ENCODE measurements at places on chromosomes 1 and 21.
A peak's percentile ranks its signal among the peaks of the same experiment; 100 is the strongest.

DNA sequence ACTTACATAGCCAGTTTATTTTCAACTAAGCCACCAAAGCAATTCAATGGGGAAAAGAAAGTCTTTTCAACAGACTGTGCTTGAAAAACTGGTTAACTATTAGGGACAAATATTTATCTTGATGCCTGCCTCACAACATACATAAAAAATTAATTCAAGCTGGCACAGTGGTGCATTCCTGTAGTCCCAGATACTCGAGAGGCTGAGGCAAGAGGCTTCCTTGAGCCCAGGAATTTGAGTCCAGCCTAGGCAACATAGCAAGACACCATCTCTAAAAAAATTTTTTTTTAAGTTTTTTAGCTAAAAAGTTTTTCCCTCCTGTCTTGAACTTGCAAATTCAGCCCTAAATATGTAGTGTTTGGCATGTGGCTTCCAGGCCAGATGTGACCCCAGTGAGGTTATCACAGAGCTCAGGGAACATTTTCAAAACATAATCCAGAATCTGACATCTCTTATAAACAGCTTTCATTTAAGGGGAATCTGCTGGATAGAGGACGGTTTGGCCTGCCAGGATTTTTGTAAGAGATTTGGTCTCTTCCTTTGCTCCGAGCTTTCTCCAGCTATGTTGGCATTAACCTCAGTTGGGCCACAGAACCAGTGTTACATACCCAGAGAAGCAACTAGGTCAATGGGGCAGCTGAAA, 46.4 kb downstream of the COL6A1 start:
- no peak for DNase-seq

GRCh38 chr1:171833091-171833825, 8.0 kb upstream of the DNM3 start:
- DNase-seq, result peak; percentile 40

DNA sequence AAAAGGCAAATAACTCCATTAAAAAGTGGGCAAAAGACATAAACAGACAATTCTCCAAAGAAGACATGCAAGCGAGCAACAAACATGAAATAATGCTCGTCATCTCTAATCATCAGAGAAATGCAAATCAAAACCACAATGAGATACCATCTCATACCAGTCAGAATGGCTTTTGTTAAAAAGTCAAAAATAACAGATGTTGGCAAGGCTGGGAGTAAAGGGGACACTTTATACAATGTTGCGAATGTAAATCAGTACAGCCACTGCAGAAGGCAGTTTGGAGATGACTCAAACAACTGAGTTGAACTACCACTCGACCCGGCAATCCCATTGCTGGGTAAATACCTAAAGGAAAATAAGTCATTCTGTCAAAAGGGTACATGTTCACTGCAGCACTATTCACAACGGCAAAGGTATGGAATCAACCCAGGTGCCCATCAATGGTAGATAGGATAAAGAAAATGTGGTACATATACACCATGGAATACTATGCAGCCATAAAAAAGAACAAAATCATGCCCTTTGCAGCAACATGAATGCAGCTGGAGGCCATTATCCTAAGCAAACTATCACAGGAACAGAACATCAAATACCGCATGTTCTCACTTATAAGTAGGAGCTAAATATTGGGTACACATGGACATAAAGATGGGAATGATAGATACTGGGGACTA, 25.9 kb downstream of the TSPAN2 start:
- DNase-seq, result no peak

- peak; percentile 84 for DNase-seq
Observed at GRCh38 chr1:19800076-19800804, 524 bp upstream of the TMCO4 start.

- peak; percentile 20 for DNase-seq
Observed at GRCh38 chr1:72229893-72230292, 52.4 kb downstream of the NEGR1 start.

GRCh38 chr21:44583089-44583799, 2.8 kb upstream of the KRTAP10-5 start:
- DNase-seq, result no peak

DNA sequence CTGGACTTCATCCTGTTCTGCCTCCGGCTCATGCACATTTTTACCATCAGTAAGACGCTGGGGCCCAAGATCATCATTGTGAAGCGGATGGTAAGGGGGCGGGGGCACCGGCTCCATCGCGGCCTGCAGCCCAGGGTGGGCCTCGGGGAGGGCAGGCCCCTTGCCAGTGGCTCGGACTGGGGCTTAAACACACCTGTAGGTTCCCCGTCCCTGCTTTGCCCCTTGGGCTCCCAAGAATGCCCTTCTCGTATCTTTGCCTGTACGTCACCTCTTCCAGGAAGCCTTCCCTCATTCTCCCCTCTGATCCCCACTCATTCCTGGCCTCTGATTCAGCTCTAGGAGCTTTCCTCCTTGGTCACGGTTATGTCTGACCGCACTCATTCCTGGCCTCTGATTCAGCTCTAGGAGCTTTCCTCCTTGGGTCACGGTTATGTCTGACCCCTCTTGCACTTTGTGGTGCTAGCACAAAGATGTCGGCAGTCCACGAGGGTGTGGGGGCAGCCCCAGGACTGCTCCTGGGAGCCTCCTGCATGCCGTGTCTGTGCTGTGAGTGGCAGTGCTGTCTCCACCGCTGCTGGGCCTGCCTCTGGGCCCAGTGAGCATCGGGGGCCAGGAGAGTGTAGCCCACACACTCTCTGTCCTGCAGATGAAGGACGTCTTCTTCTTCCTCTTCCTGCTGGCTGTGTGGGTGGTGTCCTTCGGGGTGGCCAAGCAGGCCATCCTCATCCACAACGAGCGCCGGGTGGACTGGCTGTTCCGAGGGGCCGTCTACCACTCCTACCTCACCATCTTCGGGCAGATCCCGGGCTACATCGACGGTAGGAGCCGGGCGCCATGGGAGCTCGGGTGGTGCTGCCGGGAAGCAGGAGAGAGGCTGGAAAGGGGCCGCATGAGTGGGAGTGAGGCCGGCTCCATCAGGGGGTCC, 49.1 kb upstream of the LRRC3 start:
- DNase-seq, result peak; percentile 12

DNA sequence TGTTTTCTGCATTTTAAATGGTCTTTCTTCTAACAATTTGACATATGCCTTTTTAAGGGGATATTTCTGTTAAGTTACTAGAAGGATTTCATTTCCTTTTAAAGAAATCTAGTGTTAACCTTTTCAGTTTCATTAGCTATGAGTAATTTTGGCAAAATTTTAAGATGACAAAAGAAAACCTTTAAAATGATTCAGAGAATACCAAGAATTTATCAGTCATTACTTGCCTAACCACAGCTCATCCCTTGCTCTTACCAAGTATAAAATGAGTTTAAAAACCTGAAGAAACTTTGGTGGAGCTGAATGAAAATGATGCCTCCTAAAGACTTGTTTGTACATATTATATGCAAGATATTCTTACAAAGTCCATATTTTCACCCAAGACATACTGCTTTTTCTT, 101.7 kb downstream of the NEK7 start:
- peak; percentile 93 for DNase-seq

DNA sequence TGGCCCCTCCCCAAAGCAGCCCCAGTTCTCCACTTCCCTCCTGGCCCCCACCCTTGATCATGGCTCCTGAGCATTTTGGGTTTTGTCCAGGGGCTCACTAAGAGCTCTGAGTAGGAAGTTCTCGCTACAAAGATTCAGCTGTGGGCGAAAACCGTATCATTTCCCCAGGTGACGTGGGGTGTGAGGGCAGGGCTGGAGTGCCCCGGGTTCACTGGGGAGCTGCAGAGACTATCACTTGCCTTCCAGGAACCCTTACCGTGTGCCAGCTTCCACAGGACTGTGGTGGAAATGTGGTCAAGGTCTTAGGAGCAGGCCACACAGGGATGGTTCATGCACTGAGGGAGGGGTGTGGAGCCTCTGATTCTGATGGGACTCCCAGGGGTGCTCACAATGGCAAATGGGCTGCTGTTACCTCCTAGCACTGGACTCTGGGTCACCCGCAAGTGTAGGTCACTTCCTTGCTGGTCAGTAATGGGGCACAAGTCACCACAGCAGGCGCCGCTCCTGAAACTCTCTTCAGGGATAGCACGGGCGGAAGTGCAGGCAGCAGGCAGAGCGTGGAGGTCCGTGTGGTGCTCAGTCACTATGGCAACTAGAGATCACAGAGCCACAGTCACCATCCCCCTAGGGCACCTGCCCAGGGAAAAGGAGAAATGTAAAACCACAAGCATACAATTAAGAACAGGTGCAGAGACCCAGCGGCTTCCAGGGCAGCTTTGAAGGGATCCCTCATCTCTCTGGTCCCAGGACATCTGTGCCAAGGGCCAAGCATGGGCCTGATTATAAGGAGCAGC, 35.4 kb downstream of the RSPH1 start:
- no peak for DNase-seq

GRCh38 chr21:44517175-44517899, 22.7 kb downstream of the KRTAP10-1 start:
- peak; percentile 38 for DNase-seq

DNA sequence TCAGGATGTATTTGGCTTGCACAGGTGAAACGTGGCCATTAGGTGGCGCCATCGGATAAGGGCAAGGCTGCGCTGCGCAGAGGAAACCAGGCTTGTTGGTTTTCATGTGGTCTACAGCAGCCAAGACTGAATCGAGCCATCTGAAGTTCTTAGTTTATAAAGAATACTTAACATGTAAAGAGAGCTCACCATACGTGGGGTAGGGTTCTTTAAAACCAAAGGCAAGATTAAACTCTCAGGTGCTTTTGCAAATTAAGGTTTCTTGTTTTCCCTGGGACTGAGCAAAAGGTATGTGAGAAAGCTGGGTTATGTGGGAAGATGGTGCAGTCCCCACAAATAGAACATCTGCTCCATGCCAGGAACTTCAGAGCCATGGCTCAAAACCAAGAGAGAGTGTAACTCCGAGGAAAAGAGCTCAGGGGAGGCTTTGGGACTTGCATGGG, 9.3 kb downstream of the MASP2 start:
- peak; percentile 74 for DNase-seq

DNA sequence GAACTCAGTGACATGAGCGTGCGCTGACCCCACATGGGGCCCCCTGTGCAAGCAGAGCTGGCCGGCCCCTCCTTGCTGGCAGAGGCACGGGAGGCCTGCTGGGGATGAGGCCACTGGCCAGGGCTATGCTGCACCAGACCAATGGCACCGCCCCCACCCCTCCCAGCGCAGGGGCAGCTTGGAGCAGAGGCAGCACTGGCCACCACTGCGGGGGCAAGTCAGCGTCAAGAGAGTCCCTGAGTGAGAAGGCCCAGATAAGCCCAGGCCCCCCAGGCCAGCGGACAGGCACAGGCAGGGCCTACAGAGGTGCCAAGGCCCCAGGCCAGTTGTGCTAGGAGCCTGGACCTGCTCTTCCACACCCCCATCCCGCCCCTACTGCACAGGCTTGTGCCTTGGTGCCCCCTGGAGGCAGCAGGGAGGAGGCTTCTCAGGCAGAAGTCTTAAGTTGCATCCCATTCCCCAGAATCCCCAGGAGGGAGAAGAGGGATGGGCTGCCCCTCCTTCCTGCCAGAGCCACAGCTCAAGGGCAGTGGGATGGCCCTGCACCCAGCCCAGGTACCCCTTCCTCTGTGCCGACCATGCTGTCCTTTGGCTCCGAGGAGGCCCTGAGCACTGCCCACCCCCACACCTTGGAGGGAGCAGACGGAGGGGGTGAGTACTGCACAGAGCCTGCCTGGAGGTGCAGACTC, 35.8 kb downstream of the EPHX1 start:
- peak; percentile 73 for DNase-seq

DNA sequence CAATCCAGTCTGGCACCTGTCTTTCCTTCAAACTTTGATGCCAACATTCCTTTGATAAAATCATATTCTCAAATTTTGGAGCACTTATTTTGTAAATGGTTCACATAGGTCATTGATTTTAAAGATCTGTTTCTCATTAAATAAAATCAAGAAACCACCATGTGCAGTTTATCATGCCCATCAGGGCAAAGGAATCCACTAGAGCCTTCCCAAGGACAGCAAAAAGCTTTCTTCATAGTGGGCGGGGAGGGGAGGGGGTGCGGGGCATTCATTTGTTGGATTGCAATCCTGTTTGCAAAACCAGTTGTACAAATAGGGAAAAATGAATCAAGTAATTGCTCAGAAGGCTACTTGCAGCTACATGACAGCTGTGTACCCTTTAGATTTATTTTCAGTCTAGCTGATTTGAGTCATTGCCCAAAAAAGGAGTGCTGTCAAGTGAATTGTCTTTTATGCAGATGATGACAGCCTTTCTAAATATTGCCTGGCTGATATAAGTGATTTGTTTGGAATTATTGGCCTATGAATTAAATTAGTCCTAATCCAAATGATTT, 23.0 kb downstream of the LRRC8B start:
- DNase-seq, result peak; percentile 80

GRCh38 chr1:160827418-160827817, 31.4 kb downstream of the LY9 start:
- DNase-seq, result no peak

DNA sequence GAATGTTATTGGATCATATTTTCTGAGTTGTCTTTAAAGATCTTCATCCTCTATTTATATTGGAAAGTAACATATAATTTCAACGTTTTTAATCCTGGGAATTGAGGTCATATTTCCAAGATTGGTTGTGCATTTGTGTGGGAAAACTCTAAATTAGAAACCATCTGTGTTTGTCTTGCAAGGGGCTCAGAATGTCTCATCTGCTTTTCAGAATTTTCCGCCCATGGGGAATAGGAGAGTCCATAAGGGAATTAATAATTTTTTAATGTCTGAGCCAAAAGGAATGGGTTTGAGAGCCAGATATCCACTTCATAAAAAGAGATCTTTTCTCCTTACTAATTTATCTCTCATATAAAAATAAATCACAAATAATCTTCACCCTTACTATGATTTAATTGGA, 84.8 kb upstream of the MAP1LC3C start:
- DNase-seq, result no peak

DNA sequence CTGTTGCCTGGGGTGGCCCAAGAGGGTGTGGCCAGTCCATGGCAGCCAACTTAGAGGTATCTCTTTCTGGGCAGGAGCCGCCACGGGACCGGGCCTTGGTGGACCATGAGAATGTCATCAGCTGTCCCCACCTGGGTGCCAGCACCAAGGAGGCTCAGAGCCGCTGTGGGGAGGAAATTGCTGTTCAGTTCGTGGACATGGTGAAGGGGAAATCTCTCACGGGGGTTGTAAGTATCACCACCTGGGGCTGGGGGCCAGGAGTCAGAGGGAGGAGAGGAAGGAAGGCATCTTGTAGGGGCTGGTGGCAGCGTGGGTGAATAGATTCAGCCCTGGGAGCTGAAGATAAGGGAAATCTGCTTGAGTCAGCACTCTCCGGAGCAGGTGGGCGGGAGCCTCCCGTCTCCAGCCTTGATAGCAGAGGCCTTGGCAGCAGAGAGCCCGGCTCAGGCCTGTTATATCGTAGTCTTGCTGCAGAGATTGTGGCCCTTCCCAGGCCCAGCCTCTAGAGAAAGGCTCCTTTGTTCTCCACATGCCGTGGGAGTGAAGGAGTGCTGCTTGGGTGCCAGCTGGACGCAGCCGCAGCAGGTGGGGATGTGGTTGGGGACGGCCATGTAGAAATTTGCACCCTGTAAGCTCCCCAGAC, 25.4 kb downstream of the PHGDH start:
- DNase-seq, result no peak

- no peak for DNase-seq
Observed at GRCh38 chr1:221337106-221337505, 404.8 kb downstream of the DUSP10 start.

All from fibroblast of skin of right biceps (primary cell).